NCI-H187 (cell line): ENCODE measurements at places on chromosomes 1 and 21.

DNA sequence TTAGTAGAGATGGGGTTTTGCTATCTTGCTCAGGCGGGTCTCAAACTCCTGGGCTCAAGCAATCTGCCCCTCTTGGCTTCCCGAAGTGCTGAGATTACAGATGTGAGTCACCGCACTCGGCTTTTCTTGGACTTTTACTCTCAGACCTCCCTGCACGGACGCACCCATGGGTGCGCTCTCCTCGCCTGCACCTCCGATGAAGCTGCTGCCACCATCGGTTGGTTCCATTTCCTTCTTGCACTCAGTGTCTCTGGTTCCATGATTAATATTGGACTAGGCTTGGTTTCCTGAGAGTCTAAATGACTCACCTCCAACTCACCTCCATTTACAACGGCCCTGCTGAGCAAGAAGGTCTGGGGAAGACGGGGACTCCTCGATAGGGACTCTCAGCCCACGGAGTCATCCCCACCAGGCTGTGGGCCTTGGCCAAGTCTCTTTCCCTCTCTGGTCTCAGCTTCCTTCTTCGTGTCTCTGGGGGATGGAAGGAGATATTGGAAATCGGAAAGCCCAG, 6.7 kb upstream of the TNFRSF8 start:
- no peak for DNase-seq

DNA sequence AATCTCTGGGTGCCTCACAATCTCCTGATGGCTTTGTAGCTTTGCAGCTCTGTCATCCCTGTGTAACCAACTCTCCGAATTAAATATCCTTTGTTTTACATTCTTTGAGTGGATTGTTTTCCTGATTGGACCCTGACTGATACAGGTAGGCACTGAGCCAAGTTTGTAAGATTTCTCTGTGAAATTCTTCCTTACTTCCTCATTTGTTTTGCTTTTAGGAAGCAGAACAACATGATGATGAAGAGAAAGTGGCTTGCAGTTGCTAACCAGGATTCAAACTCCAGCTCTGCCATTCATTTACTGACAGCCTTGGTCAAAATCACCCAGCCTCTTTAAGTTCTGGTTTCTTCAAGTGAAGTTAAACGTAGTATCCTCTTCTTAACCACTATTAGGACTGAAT, 452.3 kb downstream of the OMA1 start:
- no peak for DNase-seq

DNA sequence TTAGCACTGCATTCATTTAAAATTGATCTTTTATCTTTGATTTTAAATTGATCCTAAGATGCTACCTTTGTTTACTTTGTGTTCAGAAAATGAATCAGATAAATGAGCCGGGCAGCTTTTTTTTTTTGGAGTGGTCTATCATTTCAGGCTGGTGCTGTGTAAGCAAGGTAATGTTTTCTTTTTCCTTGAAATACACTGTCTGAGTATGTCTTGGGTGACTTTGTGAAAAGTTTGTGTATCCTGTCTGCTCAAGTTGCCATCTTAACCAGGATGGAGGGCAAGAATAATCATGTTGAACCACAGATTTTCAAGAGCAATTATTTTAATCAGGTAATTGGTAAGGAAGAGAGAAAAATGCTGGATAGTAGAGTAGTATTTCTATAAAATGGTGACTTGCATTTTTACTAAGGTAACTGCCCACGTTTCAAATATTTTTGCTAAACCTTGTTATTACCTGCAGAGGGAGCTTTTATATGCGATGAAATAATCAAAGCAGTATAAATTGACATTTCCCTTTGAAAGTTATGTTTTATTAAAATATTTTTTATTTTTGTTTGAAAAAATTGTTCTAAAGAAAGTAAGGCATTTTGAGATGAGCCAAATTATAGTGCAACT, 11.1 kb downstream of the ADGRL2 start:
- no peak for DNase-seq

DNA sequence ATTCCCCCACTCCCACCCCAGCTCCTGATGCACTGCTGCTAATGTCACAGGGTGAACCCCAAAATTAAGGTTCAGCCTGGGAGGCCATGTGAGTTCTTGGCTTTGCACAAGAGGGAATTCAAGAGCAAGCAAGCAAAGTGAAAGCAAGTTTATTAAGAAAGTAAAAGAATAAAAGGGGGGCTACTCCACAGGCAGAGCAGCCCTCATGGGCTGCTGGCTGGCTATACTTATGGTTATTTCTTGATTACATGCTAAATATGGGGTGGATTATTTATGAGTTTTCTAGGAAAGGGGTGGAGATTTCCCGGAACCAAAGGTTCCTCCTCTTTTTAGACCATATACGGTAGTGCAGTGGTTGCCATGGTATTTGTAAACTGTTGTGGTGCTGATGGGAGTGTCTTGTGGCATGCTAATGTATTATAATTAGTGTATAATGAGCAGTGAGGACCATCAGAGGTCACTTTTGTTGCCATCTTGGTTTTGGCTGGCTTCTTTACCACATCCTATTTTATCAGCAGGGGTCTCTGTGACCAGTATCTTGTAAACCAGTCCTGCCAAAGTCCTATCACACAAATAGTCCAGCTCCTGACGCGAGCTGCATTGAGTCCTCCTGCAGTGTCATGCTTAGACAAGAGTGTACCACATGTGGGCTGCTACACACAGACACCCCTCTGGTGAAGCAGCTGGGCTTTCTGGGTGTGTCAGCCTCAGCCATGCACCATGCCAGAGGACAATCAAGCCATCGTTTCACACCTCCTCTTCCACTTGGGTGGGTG, 46.4 kb upstream of the CSF1 start:
- DNase-seq: no peak
